ENCODE measurements at places on chromosomes 12 and 14.
A peak's percentile ranks its signal among the peaks of the same experiment; 100 is the strongest.

GRCh38 chr12:39441963-39442830 is 723 bp downstream of the KIF21A start:
- DNase-seq: peak; percentile 68

- DNase-seq: no peak
Measured at GRCh38 chr12:59115995-59116394, 195.7 kb upstream of the LRIG3 start.

DNA sequence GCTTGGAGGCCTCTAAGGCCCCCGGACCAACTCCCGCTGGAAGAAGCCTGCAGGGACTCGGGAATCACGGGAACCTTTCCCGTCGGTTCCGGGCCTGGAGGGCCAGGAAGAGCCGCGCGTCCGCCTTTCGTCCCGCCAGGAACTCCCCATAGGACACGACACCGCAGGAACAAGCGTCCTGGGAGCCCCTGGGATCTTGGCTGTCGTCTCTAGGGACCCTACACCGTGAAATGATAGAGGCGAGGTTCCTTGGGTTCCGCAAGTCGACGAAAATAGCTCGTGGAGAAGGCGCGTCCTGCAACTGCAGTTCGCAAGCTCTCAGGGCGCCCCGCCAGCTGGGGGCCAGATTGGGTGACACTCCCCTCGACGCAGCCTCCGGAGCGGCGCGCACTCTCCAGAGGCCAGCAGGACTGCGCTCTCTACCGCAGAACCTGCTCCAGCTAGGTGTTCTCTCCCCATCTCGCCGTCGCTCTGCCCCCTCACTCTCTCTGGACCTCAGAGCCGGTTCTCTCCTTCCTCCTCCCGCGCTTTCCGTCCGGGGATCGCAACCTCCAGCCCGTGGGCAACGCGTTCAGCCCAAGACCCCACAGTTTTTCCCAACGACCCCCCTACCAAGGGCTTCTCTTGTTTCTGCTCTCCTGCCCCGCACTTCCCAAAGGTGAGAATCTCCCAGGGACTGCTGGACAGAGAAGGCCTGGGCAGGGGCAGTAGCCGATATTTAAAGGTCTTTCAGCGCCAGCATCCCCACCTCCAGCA is 776 bp downstream of the BMP4 start:
- DNase-seq: no peak

- DNase-seq: no peak
Measured at GRCh38 chr12:122895320-122895703, 612 bp downstream of the VPS37B start.
